Bronchial epithelial cell (primary cell): ENCODE measurements at places on chromosomes 11 and 22.

- DNase-seq: peak; percentile 86
Observed at GRCh38 chr11:77191823-77192495, 63.9 kb downstream of the MYO7A start.

DNA sequence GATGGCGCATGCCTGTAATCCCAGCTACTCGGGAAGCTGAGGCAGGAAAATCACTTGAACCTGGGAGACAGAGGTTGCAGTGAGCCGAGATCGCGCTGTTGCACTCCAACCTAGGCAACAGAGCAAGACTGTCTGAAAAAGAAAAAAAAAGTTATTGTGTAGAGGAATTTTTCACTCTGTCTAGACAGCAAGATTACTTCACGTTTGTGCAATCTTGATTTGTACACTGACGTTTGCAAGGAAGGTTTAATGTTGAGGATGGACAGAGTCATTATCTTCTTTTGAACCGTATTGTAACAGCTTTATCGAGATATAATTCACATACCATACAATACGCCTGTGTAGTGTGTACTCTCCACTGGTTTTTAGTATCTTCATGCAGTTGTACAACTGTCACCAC is 3.7 kb downstream of the CTTN start:
- no peak for DNase-seq

DNA sequence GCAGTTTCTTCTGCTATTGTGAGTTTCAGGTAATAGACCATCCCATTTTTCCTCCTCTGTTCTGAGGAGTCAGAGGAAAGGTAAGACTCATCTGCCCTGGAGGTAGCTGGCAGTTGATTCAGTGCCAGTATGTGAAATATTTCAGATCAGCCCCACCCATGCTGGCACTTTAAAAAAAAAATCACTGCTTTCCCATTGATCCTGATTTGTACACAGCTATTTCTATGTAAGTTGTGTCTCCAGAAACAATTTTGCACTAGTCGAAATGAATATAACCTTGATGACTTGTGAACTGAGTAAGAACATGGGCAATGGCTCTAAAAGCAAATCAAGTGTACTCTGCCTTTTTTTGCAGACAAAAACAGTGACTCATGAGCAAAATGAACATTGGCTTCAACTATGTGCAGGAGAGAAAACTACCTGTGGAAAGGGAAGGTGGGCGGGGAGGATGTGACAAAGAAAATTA is 82.0 kb upstream of the OR5AK2 start:
- peak; percentile 93 for DNase-seq

DNA sequence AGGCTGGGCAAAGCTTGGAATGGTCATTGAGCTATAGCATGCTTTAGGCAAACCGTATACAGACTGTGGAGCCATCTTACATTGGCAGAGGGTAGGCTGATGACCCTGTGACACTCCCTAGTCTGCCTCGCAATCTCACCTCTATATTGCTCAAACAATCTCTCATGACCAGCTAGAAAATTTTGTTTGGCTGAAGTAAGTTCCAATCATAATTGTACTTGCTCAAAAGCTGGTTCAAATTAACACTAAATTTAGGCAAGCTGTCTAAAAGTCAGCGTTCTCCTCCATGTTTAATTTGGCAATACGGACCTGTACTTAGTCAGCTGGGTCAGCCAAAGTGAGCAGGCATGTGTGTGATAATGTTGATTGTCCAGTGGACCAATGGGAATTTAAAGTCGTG is 133.0 kb downstream of the SWAP70 start:
- DNase-seq: no peak

DNA sequence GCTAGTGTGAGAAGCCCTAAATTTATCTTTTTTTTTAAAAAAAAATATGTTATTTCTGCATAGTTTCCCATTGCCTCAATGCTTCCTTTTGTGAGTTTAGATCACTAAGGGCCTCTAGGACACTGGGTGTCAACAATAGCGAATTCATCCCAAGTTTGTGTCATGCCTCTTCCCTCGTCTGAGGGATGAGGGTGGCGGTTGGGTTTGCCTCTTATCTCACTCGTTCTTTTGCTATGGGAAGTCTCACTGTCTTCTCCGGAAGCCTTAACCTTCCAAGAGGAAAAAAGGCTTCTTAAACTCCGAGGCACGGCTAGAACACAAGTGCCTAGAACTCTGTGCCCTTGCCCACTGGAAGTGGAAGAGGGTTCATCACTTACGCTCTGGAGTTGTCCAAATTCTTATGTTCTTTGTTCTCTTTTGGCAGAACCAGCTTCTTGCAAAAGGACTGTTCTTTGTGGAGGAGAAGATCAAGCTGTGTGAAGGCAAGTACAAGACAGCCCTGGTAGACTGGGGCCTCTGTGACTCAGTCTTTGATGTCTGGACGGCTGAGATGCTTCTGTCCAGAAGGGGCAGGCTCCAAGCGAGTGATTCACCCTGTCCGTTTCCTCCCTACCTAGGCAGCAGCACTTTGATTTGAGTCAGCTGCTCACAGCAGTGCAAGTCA is 78.5 kb downstream of the TRAF6 start:
- peak; percentile 97 for DNase-seq

DNA sequence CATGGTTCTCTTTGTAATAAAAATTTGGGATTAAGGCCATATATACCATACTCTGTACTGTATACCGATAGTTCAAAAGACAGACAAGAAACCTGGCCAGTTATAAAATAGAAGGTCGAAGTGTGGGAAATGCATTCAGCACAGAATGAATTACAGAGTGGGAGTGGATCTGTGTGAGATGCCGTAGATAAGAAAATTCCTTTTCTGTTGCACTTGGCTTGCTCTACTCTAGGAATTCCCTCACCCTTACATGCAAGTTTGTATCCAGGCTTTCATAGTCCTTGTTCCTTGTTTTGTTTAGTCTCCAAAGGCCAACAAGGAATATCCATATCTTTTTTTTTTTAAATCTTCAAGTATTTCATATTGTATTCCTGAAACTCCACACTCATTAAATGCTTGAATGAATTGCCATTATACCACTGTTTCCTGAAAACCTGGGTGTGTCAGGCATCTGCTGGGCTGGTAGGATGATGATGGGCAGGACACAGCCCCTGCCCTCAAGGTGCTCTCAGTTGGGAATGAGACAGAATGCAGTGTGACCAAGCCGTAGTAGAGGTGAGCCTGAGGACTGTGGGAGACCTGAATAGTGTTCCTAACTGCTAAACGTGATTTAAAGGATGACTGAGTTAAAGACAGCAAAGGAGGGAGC is 53.5 kb downstream of the TEAD1 start:
- DNase-seq: no peak

DNA sequence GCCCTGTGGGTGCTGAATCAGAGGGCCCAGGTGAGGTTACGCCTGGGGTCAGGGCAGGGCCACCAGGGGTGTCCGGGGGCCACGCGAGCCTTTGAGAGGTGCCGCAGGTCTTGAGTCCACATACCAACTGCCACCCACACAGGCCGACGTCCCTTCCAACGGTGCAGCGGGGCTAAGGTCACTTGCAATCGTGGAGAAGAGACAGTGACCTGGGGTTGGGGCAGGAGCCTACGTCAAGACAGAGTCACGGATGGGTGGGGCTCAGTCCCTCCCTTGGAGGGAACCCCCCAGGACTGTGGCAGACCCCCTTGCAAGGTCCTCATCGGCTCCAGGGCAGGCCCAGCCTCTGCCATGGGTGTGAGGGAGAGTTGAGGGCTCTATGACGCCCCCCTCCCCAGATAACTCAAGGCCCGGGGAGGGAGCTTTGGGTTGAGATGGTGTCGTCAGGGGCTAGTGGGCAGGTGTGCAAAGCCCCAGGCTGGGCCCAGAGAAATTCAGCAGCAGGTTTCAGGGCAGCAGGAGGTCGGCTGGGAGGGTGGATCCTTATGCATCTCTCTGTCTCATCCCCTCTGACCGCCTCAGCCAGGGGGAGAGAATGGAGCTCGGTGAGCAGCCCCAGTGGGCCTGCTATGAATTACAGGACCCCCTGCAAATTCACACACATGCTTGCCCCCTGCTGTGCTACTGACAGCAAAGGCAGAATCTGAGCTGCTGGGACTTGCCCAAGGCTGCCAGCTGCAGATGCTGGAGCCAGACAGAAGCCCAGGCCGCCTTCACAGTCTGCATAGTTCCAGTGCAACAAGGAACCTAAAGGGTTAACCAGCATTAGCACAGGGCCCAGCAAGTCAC is 60.0 kb downstream of the MYEOV start:
- peak; percentile 32 for DNase-seq
